ENCODE measurements at places on chromosomes 2 and 18. TPM values are rescaled to one million over a fixed set of nuclear protein-coding genes. Genes with fewer than 3 reads are reported as not detected.

DNA sequence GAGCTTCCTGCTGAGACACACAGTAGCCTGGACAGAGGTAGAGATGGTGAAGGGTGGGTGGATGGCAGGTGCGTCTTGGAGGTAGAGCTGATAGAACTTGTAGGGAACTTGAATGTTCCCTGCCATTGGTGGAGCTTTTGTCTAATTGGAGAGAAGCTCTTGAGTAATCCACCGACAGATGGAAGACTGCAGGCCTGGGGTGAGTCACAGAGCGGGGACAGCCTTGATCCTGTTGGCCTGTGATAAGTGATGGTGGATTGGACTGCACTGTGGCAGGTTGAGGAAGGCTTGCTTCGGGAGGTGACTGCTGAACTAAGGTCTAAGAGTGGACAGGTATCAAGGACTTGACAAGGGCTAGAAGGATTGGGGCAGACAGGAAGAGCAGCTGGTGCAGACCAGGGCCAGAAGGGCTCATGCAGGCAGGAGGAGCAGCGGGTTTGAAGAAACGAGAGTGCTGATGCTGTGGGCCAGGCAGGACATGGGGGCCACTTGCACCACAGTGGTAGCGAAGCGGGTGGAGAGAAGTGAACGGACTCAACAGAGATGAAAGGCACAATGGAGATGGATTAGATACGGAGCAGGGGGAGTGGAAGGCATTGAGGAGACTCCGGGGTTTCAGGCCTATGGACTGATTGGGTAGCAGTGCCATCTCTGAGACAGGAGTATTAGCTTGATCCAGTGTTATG, 16.3 kb downstream of the CABLES1 start:
- no peak overlapping the region for H3K4me3 ChIP-seq
- no peak overlapping the region for H3K27ac ChIP-seq
- H3K4me1 ChIP-seq = peaks cover 28% of the 10 kb centered on the region

GRCh38 chr2:207768866-207769596, 675 bp downstream of the FZD5 start:
- peaks cover 18% of the 10 kb centered on the region for H3K4me1 ChIP-seq
- peak overlapping the region; percentile 33 for H3K27ac ChIP-seq
- peaks cover 5% of the 10 kb centered on the region for H3K36me3 ChIP-seq
- peak overlapping the region; percentile 89 for H3K4me3 ChIP-seq
- DNase-seq = no peak

GRCh38 chr18:20971886-20972267, 139.7 kb downstream of the ROCK1 start:
- peak; percentile 23 for DNase-seq
- no peak overlapping the region for H3K4me3 ChIP-seq
- H3K4me1 ChIP-seq = no peaks in the 10 kb centered on the region
- H3K27ac ChIP-seq = no peak overlapping the region

GRCh38 chr2:135818937-135819610, 17.9 kb downstream of the LCT start:
- no peak overlapping the region for H3K27ac ChIP-seq
- no peak for DNase-seq
- no peaks in the 10 kb centered on the region for H3K27me3 ChIP-seq
- no peaks in the 10 kb centered on the region for H3K4me1 ChIP-seq
- H3K36me3 ChIP-seq = no peaks in the 10 kb centered on the region

Gene ST8SIA5
- 0.08 TPM for polyA plus RNA-seq

Gene PDE11A
- polyA plus RNA-seq = 0.18 TPM

DNA sequence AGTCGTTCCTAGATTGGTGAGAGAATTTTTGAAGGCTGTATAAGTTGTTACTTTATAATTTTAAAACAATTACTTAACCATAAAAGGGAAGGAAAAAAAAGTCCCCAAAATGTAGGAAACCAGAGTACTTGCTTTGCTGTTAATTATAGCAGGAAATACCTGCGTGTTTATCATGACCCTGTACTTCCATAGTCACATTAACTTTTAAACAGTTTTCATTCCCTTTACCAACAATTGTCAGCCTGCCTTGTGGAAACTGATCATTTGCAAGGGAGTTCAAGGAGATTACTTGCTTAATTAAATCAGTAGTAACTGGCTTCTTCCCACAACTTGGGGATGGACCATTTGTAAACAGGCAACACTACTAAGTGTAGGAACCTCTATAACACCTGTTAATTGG, 6.4 kb upstream of the ITPRID2 start:
- no peak for DNase-seq
- H3K4me1 ChIP-seq = no peaks in the 10 kb centered on the region
- no peaks in the 10 kb centered on the region for H3K36me3 ChIP-seq
- H3K4me3 ChIP-seq = no peak overlapping the region
- H3K27me3 ChIP-seq = no peaks in the 10 kb centered on the region

DNA sequence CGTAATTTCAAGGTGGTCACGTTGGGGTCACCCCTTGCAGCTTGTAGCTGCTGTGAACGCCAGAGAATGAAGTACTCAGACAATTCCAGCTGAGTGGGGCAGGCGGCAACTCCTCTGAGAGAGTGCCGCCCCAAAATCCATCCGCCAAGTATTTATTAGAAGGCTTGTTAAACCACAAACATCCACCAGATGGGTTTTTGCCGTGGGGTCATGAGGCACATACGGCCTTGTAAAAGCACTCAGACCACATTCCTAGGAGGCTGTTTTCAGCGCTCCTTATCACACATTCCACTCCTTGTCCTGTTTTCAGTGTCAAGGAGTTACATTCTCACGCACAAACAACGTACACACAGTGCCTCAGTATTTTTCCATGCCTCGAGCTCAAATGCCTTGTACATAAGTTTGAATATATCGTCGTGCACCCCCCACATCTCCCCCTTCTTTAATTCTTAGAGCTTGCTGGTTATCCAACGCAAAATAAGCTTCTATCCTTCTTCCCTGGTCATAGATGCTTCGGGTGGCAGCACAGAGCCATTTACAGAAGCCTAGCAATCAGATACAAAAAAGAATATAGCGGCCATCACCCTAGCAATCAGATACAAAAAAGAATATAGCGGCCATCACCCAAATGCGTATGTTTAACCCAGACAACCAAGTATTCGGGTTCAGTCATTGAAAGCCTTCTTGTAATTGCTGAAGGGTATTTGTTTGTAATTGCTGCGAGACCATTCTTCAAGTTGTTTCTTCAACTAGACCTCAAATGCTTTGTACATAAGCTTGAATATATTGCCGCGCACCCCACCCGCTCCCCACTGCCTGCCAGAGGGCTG, 7.3 kb downstream of the ALPP start:
- H3K27ac ChIP-seq = no peak overlapping the region
- no peaks in the 10 kb centered on the region for H3K36me3 ChIP-seq
- no peak for DNase-seq
- H3K4me3 ChIP-seq = no peak overlapping the region
- H3K27me3 ChIP-seq = peaks cover 74% of the 10 kb centered on the region

Gene CCDC150
- polyA plus RNA-seq = 4.6 TPM

Gene HOXD12
- not detected for polyA plus RNA-seq

DNA sequence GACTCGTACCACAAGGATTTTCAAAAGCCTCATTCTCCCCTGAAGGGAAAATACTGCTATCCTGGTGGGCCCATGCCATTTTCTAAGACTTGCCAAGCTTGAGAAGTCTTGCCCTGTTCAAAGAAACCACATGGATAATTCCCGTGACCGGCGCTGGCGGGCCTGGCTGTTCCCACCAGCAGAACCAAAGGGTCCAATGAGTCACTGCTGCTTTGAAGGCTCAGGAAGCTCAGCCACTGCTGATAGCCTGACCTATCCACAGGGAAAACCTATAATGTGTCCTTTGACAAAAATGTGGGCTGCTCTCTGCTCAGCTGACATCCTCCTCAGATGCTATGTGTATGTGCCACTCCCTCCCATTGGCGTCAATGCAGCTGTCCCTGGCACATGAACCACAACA, 137.9 kb upstream of the RAB12 start:
- H3K27ac ChIP-seq = no peak overlapping the region
- no peaks in the 10 kb centered on the region for H3K36me3 ChIP-seq
- no peaks in the 10 kb centered on the region for H3K4me1 ChIP-seq
- no peak for DNase-seq
- no peak overlapping the region for H3K4me3 ChIP-seq
- no peaks in the 10 kb centered on the region for H3K27me3 ChIP-seq

DNA sequence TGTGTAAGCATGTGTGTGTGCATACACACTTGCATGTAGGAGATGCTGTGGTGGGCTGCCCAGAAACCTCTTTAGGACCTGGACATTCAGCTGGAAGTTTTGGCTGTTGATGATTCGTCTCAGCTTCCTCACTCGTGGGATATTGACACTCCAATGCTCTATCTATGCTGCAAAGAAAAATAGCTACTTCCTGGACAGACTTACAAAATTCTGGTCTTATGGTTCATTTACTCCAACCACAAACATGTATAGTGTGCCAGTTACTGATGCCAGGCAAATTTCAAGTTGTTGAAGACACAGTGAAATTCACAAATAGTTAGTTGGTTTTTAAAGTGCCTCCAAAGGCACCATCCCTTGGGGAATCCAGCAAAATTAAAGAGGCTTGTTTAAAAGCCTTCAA, 882.6 kb downstream of the CPS1 start:
- DNase-seq = no peak
- H3K4me1 ChIP-seq = no peaks in the 10 kb centered on the region
- no peak overlapping the region for H3K27ac ChIP-seq
- H3K36me3 ChIP-seq = no peaks in the 10 kb centered on the region
- H3K4me3 ChIP-seq = no peak overlapping the region

DNA sequence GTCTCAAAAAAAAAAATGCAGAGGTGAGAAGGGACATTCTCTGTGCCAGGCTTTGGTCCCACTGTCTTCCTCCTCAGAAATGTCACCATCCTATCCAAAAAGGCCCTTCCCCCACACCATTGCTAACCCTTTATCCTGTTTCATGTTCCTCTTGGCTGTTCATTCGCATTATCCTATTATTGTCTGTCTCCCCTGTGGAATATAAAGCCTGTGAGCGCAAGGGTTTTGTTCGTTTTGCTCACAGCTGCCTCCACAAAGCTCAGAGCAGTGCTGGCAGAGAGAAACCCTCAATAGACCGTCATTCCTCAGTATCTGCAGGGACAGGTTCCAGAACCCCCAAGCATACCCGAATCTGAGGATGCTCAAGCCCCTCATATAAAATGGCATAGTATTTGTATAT, 91.8 kb downstream of the LOXHD1 start:
- no peaks in the 10 kb centered on the region for H3K36me3 ChIP-seq
- no peaks in the 10 kb centered on the region for H3K4me1 ChIP-seq
- no peak overlapping the region for H3K27ac ChIP-seq

DNA sequence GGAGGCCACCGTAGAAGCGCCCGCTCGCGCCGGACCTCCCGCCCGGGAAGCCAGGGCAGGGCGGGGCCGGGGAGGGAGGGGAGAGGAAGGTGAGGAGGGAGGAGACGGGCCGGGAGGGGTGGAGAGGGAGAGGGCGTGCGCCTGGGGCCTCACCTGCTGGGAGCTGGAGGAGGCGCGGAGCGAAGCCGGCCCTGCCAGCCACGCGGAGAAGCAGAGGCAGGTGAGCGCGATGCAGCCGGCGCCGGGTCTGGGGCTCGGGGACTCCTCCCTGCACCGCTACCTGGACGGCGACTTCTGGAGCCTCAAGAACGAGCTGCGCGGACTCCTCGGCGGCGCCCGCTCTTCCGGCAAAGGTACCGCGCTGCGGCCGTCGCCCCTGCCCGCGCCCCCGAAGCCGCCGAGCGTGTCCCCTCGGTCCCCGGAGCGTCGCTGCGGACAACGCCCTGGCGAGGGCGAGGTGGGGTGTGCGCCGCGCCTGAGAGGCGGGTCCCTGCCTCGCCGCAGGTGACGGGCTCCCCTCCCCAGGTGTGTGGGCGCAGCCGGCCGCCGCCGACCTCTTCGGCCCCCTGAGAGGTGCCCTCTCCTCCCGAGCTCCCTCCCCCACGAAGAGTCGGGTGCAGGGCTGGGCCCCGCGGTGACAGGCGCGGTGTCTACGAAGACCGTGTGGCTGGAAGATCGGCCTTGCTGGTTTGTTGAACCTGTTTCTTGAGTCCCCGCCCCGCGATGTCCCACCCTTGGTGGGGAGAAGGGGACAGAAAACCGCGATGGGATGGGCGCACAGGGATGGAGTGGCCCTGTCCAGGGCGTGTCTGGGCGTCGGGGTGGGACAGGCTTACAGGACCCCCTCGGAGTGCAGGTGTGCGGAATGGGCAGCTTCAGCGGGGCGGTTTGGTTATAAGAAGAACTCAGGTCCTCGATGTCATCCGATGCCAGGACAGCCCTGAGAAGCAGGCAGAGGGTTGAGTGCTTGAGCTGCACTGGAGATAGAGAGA, at the start of gene ACOXL:
ACOXL (plus strand) TSS at position 152 of the 992 bp plus-strand sequence. CDS start 35,817 bp downstream, outside the sequence.
- no peaks in the 10 kb centered on the region for H3K36me3 ChIP-seq
- peaks cover 6% of the 10 kb centered on the region for H3K4me1 ChIP-seq
- no peak within 1 kb of the TSS for H3K4me3 ChIP-seq
- no peak within 1 kb of the TSS for H3K27ac ChIP-seq
- peak; percentile 51 for DNase-seq

DNA sequence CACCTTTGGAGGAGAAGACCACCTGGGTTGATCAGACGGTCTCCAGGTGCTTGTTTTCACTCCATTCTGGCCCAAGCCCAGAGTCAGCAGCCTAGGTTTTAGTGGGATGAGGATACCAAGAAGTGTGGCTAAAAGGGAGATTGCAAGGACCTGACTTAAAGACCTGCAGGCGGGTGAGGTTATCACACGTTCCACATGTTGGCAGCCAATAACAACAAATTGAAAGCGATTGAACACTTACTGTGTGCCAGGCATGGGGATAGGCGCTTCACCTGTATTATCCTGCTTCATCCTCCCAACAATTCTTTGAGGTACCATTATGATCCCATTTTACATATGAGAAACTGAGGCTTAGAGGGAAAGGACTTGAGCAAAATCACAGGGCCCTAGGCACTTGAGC, 5.0 kb downstream of the ARL4C start:
- no peaks in the 10 kb centered on the region for H3K4me1 ChIP-seq
- no peaks in the 10 kb centered on the region for H3K36me3 ChIP-seq
- no peaks in the 10 kb centered on the region for H3K27me3 ChIP-seq
- DNase-seq = no peak
- H3K27ac ChIP-seq = no peak overlapping the region

Gene IHH
- not detected for polyA plus RNA-seq

DNA sequence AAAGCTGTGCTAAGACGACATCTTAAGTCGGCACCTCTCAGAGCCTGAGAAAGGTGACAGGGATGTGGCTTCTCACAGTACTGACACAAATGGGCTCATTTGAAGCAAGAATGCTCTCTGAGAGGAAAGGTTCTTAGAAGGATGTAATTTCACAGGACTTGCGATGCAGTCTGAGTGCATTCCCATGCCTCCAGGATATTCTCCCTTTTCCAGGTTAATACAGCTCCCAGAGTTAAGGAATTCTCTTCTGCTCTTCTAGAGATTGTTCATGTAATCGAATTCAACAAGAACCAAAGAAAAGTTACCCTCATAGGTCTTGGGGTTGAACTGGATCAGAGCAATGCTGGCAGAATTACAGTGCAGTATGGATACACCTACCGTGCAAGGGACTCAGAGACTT, 131.0 kb downstream of the GALR1 start:
- no peak for DNase-seq
- no peaks in the 10 kb centered on the region for H3K4me1 ChIP-seq
- H3K27me3 ChIP-seq = no peaks in the 10 kb centered on the region
- H3K36me3 ChIP-seq = no peaks in the 10 kb centered on the region
- no peak overlapping the region for H3K27ac ChIP-seq
- no peak overlapping the region for H3K4me3 ChIP-seq

Data from SK-N-SH (cell line).